ENCODE measurements at places on chromosomes 5 and 9.

GRCh38 chr5:134911285-134912206 lies 6.6 kb downstream of the PCBD2 start:
- peak; percentile 45 for DNase-seq

- DNase-seq: peak; percentile 69
These were observed 36.7 kb downstream of the CDK7 start for GRCh38 chr5:69271376-69271775.

GRCh38 chr9:37543468-37543867 lies 32.7 kb downstream of the FBXO10 start:
- DNase-seq: no peak

GRCh38 chr5:33330426-33330825 lies 110.3 kb upstream of the TARS1 start:
- no peak for DNase-seq

DNA sequence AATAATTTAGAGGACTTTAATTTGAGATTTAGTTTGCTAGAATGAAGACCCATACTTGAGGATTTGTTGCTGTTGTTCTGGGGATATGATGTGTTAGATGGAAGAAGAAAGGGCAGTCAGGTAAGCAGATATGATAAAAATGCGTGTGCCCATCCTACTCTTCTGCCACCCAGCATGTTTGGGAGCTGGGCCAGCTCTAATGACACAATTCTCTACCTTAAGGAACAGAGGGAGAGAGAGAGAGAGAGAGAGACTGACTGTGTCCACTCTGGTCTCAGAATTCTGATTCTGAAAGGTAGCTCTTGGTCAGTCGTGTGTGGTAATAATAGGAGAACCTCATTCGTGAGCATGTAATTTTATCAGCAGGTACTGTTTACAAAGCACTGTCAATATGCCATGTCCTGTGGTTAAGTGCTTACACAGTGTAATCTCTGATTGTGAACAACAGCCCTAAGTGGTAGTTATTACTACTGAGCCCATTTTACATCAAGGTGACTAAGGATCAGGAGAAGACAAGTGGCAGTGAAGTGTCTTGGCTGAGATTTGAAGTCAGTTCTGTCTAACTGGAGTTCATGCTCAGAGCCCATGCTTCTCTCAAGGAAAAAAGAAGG lies 307.4 kb upstream of the SEMA6A start:
- DNase-seq: no peak

GRCh38 chr9:94643176-94643575 lies 3.9 kb upstream of the FBP1 start:
- DNase-seq: no peak

GRCh38 chr9:14366076-14366475 lies 52.1 kb upstream of the NFIB start:
- peak; percentile 95 for DNase-seq

DNA sequence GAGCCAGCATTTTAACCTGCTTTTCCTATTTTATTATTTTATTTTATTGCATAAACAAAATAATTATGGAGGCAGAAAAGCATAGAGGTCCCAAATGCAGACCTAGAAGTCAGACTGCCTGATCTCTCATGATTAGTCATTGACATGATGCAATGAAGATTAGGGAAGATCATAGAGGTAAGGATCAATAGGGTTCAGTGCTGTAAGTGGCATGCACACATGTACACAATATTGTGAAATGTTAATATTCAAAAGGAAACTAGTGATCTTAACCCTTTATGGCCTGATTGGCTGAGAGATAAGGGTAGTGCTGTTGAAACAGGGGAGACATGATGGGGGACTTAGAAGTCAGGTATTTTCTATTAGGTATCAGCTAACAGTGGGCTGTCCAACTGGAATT lies 1.1 kb upstream of the FRRS1L start:
- DNase-seq: no peak

GRCh38 chr9:72292256-72292682 lies 72.7 kb downstream of the ZFAND5 start:
- DNase-seq: peak; percentile 45

GRCh38 chr9:107740088-107740980 lies 250.8 kb upstream of the KLF4 start:
- DNase-seq: no peak

- DNase-seq: no peak
These were observed 1.6 kb downstream of the ECM2 start for GRCh38 chr9:92534204-92534603.

GRCh38 chr5:57447658-57448057 lies 35.0 kb downstream of the ACTBL2 start:
- DNase-seq: peak; percentile 28

DNA sequence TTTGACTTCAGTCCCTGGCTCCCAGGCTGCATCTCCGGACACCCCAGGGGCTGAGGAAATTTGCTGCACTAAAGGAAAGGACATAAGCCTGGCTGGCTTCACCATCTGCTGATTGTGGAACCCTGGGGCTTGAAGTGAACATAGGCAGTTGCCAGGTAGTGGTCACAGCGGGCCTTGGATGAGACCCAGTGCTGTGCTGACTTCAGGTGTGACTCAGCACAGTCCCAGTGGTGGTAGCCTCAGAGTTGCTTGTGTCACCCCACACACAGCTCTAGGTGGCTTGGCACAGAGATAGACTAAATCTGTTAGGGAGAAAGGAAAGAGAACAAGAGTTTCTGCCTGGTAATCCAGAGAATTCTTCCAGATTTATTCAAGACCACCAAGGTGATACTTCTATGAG lies 36.1 kb upstream of the RUSC2 start:
- DNase-seq: no peak

- peak; percentile 37 for DNase-seq
These were observed 23.6 kb downstream of the OLFML2A start for GRCh38 chr9:124800306-124801259.

DNA sequence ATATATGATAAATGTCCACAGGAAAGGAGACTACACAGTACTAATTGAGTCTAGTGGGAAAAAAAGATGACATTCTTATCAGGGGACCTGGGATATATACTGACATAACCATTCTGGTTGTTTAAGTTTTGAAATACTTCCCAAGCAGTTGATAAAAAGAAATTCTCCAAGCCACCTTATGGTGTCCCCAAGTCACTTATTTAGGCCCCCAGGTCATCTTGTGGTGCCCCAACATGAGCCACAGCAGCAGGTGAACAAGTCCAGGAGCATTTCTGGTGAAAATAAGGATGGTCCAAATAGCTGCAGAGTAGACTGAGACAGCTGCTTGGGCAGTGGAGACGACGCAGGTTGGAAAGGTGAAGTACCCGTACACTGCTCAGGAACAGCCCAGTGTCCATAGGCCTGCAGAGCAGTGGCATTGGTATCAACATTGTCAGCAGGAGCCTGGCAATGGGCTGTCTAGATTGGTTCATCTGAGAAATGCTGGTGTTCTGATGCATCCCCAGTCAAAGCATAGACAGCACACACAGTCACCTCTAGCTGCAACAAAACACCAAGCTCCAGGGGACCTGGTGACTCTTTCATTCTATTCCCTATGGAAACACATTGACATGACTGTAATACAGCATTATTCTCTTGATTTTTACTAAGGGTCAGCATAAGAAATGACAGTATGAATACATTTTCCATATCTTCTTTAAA lies 430.6 kb downstream of the NR2F1-AS1 start:
- peak; percentile 40 for DNase-seq

- no peak for DNase-seq
These were observed 11.7 kb upstream of the FCN2 start for GRCh38 chr9:134868751-134869553.

All from EL (cell line).